Renal cortex interstitium (tissue), 15 donors: ENCODE measurements at places on chromosomes 6 and 20.
A peak's percentile ranks its signal among the peaks of the same experiment; 100 is the strongest.

DNA sequence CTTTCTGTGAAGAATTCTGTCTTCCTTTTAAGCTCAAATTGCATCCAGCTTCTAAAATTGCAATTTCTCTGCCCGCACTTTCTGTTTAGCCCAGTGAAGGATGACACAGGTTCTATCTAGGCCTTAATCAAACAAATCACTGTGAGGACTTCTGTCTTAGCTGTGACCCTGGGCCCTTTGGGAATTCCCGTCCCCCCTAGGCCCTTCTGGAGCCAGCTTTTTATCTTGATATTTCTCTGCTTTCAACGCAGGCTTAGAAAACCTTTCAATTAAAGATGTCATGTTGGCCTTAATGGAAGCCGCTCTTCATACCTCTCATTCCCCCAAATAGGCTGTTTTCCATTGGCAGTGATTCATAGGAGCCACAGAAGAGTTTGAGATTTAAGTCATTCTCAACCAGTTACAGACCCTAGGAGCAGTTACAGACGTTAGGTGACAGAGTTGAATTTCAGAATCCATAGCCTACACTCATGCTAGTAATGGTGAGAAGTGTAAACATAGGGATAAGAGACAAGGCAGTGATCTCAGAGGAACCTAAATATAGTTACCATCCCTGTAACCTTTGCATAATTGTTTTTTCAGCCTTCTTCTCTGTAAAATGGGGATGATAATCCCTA is 74.8 kb upstream of the FLRT3 start:
- no peak for DNase-seq

GRCh38 chr20:62642051-62642665 is at the start of gene SLCO4A1:
TSS of gene SLCO4A1 (plus strand) at chr20:62642503. CDS start at chr20:62656455, 13,952 bp downstream.
- DNase-seq: no peak

DNA sequence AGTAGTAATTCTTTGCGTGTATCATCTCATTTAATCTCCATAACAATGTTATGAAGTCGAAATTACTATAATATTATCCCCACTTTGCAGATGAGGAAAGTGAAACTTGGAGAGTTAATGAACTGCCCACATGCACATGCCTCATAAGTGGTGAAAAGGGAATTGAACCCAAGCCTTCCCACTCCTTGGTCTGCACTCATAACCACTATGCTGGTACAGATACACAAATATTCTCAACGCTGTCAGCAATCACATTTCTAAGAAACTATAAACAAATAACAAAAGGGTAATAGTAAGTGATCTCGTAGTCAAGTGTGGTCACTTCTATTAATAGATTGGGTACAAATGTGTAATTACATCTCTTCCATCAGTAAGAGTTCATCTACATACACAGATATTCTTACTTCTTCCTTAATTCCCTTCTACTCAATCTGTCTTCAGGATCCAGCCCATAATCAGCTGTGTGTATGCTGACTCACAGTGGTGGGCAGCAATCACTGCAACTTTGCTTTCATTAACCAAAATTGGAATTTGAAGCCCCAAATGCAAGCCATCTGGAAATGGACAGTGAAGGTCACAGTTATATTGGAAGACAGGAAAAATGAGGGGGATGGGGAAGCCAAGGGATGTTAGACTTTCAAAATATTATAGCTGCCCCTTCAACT is 6.6 kb downstream of the PRSS35 start:
- no peak for DNase-seq

DNA sequence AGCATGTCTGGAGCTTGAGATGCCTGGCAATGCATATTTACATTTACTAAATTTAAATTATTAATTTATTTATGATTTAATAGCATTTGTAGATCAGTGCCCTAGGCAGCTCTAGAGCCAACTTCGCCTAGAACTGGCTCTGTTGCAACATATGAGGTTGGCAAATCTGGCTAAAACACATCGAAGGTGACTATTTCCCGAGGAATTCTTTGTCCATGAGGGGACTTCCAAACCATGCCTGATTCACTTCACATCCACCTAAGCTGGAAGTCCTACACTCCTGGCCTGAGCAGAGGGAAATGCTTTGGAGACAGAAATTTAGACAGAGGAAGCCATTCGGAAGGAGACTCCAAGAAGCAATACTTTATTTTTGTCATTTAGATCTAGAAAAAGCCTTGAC is 211.0 kb upstream of the ARG1 start:
- no peak for DNase-seq

GRCh38 chr20:1446536-1446935 is 20.1 kb downstream of the NSFL1C start:
- no peak for DNase-seq

GRCh38 chr6:47182291-47182957 is 127.3 kb downstream of the TNFRSF21 start:
- no peak for DNase-seq

GRCh38 chr20:13771853-13772453 is 12.8 kb downstream of the ESF1 start:
- DNase-seq: no peak

DNA sequence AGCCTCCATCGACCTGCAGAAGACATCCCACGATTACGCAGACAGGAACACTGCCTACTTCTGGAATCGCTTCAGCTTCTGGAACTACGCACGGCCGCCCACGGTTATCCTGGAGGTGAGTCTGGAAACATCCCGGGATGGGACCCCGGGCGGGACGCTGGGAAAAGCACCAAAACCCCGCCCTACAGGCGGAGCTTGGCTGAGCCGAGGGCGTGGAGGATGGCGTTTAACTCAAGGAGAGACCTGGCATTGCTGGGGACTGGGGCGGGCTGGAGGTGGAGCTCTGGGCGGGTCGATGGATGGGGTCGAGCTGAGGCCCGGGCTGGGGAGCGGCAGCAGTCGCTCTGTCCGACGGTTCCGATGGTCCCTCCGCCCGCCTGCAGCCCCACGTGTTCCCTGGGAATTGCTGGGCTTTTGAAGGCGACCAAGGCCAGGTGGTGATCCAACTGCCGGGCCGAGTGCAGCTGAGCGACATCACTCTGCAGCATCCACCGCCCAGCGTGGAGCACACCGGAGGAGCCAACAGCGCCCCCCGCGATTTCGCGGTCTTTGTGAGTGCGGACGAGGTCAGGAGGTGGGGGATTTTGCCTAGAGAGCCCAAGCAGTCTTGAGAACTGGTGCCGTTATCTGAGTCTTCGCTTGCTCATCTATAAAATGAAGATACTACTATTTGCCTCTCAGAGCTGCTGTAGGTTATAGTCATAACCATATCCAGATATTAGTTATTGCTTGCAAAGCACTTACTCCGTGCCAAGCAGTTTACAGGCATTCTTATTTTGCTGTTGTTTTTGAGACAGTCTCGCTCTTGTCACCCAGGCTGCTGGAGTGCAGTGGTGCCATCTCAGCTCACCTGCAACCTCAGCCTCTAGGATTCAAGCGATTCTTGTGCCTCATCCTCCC is 3.8 kb downstream of the SPAG4 start:
- DNase-seq: peak; percentile 69

DNA sequence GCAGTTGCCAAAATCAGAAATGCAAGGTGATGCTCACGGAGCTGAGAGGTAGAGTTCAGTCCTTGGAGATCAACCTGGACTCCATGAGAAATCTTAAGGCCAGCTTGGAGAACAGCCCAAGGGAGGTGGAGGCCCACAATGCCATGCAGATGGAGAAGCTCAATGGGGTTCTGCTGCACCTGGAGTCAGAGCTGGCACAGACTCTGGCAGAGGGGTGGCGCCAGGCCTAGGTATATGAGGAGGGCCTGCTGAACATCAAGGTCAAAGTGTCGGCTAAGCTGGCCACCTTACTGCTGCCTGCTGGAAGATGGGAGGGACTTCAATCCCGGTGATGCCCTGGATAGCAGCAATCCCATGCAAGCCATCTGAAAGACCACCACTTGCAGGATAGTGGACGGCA is 23.9 kb upstream of the FUT9 start:
- DNase-seq: no peak

GRCh38 chr6:135087403-135087802 is 32.8 kb upstream of the HBS1L start:
- DNase-seq: no peak

- DNase-seq: no peak
These were observed 6.7 kb downstream of the PRDM13 start for GRCh38 chr6:99613409-99613704.

- no peak for DNase-seq
These were observed 5.2 kb downstream of the STX11 start for GRCh38 chr6:144155529-144155928.

DNA sequence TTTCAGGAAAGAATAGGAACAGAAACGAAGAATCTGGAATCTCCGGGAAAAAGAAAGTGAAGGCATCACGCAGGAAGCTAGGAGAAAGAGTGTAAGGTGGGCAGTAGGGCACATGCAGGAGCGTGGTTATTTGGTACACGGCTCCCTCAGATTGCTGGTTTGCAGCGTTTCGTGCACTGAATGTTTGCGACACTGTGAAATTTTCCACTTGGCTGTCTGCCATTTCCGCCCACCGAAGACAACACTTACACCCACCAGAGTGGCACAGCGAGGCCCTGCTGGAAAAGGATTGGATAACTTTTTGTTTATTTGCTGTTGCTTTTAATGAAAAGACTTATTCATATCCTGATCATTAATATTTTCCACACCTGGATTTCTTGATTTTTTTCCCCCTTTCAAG is 248.3 kb downstream of the GMPR start:
- no peak for DNase-seq

- DNase-seq: no peak
These were observed 103.9 kb downstream of the CTNNBL1 start for GRCh38 chr20:37797669-37798175.

- DNase-seq: no peak
These were observed 4.8 kb downstream of the COL19A1 start for GRCh38 chr6:69871107-69871506.

GRCh38 chr6:45327956-45328522 is at the start of gene RUNX2:
TSS of gene RUNX2 (plus strand) at chr6:45328330. CDS start at chr6:45328727, 397 bp downstream.
- DNase-seq: no peak

DNA sequence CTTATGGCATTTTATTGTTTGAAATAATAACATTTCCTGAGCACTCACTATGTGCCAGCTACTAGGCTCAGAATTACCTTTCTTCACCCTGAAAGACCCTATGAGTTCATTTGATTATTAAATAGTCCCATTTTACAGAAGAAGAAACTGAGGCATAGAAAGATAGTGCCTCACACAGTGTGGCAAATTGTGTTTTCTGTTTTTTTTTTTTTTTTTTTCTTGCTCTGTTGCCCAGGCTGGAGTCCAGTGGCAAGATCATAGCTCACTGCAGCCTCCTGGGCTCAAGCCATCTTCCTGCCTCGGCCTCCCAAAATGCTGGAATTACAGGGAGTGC is 59.7 kb upstream of the PTPN1 start:
- DNase-seq: no peak

GRCh38 chr6:15400572-15401004 is 154.7 kb downstream of the JARID2 start:
- no peak for DNase-seq

- DNase-seq: no peak
These were observed 183.3 kb upstream of the PDE10A start for GRCh38 chr6:165846123-165846966.

DNA sequence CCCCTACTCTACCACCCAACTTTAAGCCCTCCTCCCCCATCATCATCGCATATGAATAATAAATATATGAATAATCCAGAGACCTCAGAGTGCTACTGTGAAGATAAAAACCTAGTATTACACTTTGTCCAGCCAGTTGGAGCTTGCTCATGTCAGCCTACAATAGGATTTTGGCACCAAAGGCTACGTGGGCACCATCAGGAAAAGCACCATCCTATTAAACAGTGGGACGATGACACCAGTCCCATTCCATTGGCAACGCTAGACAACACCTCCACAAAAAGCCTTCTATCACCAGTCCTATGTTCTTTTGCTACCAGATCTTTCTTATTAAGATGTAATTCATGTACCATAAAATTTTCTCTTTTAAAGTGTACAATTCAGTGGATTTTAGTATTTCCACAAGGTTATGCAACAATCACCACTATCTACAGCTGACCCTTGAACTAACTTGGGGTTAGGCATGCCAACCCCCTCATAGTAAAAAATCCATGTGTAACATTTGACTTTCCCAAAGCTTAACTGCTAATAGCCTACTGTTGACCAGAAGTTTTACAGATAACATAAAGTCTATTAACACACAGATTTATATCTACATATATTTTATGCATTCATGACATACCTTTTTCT is 41.1 kb downstream of the CNKSR3 start:
- no peak for DNase-seq

DNA sequence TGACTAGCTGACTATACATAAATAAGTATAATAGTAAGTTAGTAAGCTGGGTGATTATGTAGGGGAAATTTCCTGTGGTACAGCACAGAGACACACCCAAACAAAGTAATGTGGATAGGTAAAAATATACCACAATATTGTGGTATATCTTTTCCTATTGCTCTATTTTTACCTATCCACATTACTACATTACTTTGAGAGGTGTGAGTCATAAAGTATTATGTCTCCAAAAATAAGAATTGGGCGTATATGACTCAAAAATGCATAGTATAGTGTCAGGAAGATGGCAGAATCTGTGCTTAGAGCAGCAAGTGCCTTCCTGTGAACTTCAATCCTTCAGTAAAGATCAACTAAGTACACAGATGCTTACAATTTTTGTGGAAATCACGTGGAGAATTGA is 2.7 kb upstream of the SIRPG start:
- no peak for DNase-seq

DNA sequence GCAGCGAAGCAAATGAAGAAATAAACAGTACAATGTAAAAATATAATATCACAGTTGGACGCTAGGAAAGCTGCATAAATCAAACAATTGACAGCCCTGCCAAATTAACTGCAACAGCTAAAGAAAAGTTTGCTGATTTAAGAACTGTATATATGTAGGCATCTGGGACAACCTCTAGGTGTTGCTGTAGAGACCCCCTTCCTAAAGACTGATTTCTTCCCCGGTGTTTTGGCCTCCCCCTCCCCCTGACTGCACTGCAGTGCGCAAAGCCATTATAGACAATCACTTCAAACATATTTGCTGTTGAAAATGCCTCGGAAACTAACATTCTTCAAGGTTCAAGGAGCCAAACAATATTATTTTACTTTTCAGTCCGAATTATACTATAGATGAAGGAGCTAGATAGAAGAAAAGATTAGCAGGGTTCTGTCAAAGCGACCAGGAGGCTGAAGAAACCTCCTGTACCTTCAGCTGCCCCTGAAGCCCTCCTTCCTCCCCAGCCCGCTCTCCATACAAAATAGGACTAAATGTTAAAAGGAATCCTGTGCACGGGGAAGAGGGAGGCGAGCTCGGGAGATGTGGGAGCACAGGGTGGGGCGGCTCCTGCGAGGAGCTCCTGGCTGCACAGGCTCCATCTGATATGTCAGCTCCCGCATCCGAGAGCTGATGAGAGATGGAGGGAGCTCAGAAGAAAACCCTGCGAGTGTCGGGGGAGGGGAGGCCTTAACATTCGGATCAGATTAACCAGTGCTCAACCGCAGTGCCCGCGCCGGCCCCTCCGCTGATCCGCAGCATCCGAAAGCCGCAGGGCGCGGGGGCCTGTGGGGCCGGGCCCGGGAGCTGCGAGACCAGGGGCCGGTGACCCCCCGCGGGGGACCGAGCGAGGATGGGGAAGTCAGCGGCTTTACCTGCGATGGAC is 822 bp downstream of the ELOVL4 start:
- no peak for DNase-seq

DNA sequence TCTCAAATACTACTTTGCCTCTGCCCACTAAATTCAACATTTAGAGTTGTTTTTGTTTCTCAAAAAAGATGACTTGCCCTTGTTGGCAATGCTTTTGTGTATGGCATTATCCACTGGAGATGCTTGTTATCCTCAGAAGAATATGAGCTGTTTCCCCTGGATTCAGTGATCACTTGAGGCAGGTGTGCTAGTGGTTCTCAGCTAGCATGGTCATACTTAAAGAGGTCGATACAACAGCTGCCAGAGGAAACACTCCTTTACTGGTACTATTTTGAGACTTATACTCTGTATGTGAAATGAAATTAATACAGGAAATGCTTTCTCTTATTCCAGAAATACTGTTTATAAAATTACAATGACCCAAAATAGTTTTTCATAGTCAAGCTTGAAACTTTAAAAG is 122.5 kb downstream of the HIVEP1 start:
- DNase-seq: no peak
